Activated CD4-positive, alpha-beta T cell treated with anti-CD3 and anti-CD28 coated beads, Interleukin-2, amount 10 ng/mL, durations not matched to agents 7 days and 5 days (primary cell): ENCODE measurements at places on chromosomes 6 and 20. TPM values are rescaled to one million over a fixed set of nuclear protein-coding genes. Genes with fewer than 3 reads are reported as not detected.

TTK gene
- total RNA-seq: 52.5 TPM

VSX1 gene
- total RNA-seq: not detected

ZNF831 gene
- 10.3 TPM for total RNA-seq

POU3F2 gene
- total RNA-seq: not detected

CASS4 gene
- total RNA-seq: 8.6 TPM

PRR18 gene
- total RNA-seq: not detected

DNA sequence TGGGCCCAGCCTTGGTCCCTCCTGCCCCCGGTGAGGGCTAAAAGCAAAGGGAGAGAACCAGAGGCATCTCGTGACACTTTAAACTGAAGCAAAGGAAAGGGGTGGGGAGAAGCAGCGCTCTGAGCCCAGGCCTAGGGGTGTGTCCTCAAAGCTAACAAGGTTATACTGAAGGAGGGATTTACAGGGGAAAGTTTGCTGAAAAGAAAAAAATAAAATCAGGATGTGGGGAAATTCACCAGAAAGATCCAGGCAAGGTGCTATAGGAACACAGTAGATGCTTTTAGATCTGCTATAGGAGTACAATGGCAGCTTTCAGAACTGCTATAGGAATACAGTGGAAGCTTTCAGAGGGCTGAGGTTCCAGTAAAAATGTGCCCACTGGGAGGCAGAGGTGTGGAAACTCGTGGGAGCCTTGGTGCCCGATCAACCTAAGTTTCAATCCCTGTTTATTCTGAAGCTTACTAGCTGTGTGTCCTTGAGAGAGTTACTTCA, at the start of gene COL9A1:
Gene COL9A1 (minus strand): TSS at position 51 of the 492 bp plus-strand sequence. CDS start 160 bp downstream, outside the sequence.
- H3K27me3 ChIP-seq: peaks cover 6% of the 10 kb centered on the region
- no peak within 1 kb of the TSS for H3K27ac ChIP-seq
- DNase-seq: no peak
- no peaks in the 10 kb centered on the region for H3K36me3 ChIP-seq
- no peak within 1 kb of the TSS for H3K4me3 ChIP-seq

DNA sequence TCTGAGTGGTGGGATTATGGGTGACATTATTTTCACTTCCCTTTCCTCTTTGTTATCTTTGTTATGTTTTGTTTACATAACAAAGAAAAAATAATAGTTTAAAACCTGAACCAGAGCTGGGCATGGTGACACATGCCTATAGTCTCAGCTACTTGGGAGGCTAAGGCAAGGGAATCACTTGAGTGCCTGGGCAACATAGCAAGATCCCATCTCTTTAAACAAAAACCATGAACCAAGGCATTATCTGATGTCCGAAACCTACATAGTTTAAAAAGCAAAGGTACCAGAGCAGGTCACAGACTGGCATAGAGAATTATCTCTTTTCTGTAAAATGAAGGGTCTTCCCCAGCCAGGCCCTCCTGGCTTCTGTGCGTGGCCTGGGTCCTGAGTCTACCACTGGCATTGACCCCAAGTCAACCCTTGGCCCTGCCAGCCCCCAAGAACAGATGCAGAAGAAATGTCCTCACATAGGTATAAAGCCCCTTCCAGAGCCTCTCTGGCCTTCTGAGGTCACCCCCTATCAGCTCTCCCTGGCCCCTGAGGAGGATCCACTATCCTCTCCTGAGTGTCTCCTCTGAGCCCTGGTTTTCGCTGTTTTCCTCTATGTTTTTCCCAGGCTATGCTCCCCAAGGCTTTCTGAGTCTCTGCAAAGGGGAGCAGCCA, 81.3 kb downstream of the TRERF1 start:
- no peak overlapping the region for H3K27ac ChIP-seq
- no peaks in the 10 kb centered on the region for H3K27me3 ChIP-seq
- DNase-seq: no peak
- H3K36me3 ChIP-seq: peaks cover 6% of the 10 kb centered on the region
- H3K4me3 ChIP-seq: no peak overlapping the region

DNA sequence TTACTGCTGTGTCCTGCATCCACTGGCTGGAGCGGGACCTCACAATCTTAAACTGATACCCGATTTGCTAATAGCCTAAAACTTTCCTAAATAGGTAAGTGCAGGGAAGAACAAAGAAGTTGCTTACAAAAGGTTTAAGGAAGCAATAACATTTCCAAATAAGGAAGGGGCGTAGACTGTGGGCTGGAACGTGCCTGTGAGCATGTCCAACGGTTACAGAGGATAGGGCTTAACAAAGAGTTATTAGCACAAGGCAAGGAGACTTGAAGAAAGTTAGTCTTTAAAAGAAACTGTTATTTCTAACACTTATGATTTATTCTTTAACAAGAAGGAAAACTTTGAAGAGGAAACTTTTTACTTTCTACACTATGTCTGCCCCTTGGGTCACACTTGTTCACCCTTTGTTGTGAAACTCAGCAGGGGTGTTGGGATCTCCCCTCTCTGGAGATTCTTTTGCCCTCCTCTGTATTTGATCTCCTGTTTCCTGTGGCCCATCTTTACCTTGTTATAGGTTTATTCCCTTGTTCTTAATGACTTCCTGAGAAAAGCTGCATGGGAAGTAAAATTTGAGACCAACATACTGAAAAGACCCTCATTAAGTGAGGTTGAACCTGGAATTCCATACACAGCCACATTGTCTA, 28.7 kb downstream of the KAT14 start:
- no peak for DNase-seq
- peaks cover 52% of the 10 kb centered on the region for H3K36me3 ChIP-seq
- H3K4me3 ChIP-seq: no peak overlapping the region
- H3K27ac ChIP-seq: no peak overlapping the region
- H3K4me1 ChIP-seq: peaks cover 24% of the 10 kb centered on the region

- H3K4me3 ChIP-seq: no peak overlapping the region
- H3K27ac ChIP-seq: no peak overlapping the region
- H3K36me3 ChIP-seq: no peaks in the 10 kb centered on the region
- peaks cover 60% of the 10 kb centered on the region for H3K27me3 ChIP-seq
- DNase-seq: no peak
- peaks cover 19% of the 10 kb centered on the region for H3K4me1 ChIP-seq
Measured at GRCh38 chr20:32050851-32051556, 1.0 kb upstream of the HCK start.

- DNase-seq: peak; percentile 29
- H3K4me1 ChIP-seq: peaks cover 8% of the 10 kb centered on the region
- no peak overlapping the region for H3K4me3 ChIP-seq
- H3K27me3 ChIP-seq: peaks cover 23% of the 10 kb centered on the region
- no peaks in the 10 kb centered on the region for H3K36me3 ChIP-seq
- no peak overlapping the region for H3K27ac ChIP-seq
Measured at GRCh38 chr20:38113401-38114325, 51.4 kb downstream of the TGM2 start.

DNA sequence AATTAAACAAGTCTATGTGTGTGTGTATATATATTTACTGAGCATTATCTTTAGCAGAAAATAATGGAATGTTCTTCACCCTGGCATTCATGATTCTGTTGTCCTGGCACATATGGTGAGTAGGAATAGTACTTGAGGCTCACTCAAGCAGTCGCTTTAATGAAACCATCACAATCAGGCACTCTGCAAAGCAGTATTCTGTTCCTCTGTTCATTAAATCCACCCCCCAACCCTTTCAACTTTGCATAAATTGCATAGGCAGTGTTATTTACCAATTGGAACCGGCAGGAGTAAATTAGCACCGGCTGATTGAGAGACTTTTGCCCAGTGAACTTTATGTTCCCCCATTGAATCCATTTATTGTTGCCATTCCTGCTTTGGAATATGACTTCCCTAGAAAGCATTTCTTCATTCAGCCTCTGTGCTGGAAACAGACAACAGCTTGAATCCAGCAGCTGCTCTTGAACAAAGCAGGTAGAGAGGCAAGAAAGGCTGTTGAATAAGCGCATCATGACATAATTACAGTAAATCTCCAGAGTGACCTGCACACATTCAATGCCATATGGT, 268.0 kb upstream of the RNF217 start:
- H3K27me3 ChIP-seq: no peaks in the 10 kb centered on the region
- H3K4me1 ChIP-seq: no peaks in the 10 kb centered on the region
- no peak for DNase-seq
- no peak overlapping the region for H3K27ac ChIP-seq
- no peaks in the 10 kb centered on the region for H3K36me3 ChIP-seq

- H3K36me3 ChIP-seq: peaks cover 24% of the 10 kb centered on the region
- peak overlapping the region; percentile 99 for H3K27ac ChIP-seq
- peak overlapping the region; percentile 84 for H3K4me3 ChIP-seq
- H3K4me1 ChIP-seq: peaks cover 52% of the 10 kb centered on the region
Measured at GRCh38 chr6:30515944-30516753, 26.8 kb downstream of the HLA-E start.

DNA sequence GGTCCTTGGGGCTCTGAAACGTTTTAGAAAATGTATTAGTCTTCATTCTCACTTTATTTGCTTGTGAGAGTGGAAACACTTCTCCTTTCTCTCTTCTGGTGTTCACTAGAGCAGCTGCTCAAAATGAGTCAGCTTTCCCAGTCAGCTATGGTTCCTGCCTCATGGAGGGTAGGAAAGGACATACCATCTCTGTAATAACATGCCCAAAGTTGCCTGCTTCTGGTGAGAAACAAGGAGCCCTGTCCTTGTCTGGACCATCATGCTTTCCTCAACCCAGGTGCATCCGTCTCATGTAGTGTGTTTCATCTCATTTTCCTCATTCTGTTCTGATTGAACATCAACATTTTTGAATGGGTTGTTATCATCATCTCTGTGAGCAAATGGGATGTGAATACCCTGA, 17.1 kb upstream of the TINAG start:
- H3K4me1 ChIP-seq: no peaks in the 10 kb centered on the region
- no peak overlapping the region for H3K27ac ChIP-seq
- no peaks in the 10 kb centered on the region for H3K27me3 ChIP-seq
- no peaks in the 10 kb centered on the region for H3K36me3 ChIP-seq

GRCh38 chr20:23129891-23130621, 43.9 kb upstream of the CD93 start:
- peaks cover 1% of the 10 kb centered on the region for H3K27me3 ChIP-seq
- H3K4me3 ChIP-seq: no peak overlapping the region
- DNase-seq: no peak
- H3K36me3 ChIP-seq: no peaks in the 10 kb centered on the region
- peaks cover 5% of the 10 kb centered on the region for H3K4me1 ChIP-seq
- no peak overlapping the region for H3K27ac ChIP-seq

DNA sequence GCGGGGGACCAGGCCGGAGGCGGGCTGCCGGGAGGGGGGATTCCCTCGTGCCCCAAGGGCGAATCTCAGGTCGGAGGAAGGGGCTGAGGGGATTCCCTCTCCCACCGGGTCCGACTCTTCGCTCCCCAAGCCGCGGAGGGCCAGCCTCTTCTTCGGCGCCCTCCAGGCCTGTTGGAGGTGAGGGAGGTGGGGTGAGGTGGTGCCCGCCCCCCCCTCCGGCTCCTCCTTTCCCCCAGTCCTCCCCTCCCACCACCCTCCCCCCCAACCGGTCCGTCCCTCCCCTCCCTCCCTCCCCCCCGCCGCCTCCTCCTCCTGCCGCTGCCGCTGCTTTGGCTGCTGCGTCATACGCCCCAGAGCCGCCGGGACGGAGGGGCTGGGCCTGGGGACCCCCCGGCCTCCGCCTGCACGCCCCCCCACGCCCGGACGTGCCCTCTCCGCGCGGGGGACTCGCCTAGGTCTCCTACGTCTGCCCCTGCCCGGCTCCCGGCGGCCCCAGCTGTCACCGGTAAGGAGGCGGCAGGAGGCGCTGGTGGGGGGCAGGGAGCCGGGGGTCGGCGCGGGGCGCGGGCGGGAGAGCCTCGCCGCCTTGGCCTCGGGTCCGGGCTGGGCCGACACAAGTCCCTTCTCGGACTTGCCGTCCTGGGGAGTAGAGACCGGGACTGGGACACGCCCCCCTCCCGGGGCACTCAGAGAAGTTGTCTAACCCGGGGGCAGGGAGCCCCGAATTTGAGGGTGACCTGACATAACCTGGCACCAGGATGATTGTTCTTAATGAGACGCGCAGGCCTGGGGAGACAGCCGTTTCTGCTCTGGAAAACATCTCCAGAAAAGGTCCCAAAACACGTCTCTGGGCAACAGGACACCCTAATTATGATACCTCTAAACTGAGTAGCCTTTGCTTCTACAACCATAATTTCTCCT, at the start of gene PHF1:
Gene PHF1 (plus strand): TSS at position 304 of the 921 bp plus-strand sequence. CDS start 1,250 bp downstream, outside the sequence.
- H3K4me1 ChIP-seq: peaks cover 60% of the 10 kb centered on the region
- peak; percentile 76 for DNase-seq
- no peaks in the 10 kb centered on the region for H3K27me3 ChIP-seq

DNA sequence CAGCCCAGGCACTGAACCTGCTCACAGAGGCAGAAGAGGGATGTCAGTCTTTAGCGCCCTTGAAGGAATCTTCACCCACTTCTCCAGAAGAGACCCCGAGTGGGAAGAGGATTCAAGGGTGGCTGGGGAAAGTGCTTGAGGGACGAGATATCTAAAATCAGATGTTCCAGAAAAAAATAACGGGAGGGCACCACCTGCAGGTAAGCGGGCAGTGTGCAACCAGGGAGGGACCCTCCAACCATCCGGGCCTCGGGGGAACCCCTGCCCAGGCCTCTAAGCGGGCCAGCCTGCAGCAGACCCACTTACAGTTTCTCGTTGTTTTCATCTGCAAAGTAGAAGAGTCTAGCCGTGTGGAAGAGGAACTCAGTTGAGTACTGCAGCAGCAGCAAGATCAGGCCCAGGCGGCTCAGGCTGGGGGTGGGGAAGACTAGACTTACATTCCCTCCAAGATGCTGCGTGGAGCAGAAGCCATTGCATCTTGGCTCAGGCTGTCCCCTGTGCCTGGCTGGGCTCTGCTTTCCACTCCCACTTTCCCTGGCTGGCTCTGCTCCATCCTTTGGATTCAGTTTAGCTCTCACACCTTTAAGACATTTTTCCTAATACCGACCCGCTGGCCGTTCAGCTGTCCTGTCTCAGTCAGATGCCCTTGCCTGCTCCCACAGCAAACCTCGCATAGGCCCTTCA, 71.0 kb downstream of the TRAM2 start:
- H3K27ac ChIP-seq: no peak overlapping the region
- no peak overlapping the region for H3K4me3 ChIP-seq
- H3K27me3 ChIP-seq: no peaks in the 10 kb centered on the region
- no peak for DNase-seq
- H3K36me3 ChIP-seq: peaks cover 10% of the 10 kb centered on the region

GRCh38 chr6:49329186-49329585, 133.9 kb downstream of the MMUT start:
- H3K4me3 ChIP-seq: no peak overlapping the region
- H3K27me3 ChIP-seq: no peaks in the 10 kb centered on the region
- H3K4me1 ChIP-seq: no peaks in the 10 kb centered on the region
- H3K27ac ChIP-seq: no peak overlapping the region

- peaks cover 4% of the 10 kb centered on the region for H3K4me1 ChIP-seq
- peaks cover 17% of the 10 kb centered on the region for H3K36me3 ChIP-seq
- no peak for DNase-seq
- H3K27ac ChIP-seq: no peak overlapping the region
Measured at GRCh38 chr20:32711346-32711745, 31.9 kb downstream of the COMMD7 start.
